ENCODE measurements at places on chromosomes 1 and 21. TPM values are rescaled to one million over a fixed set of nuclear protein-coding genes. Genes with fewer than 3 reads are reported as not detected.

NPHP4 gene
- total RNA-seq: 9.4 TPM

TMPRSS15 gene
- total RNA-seq: not detected

SHE gene
- 2.7 TPM for total RNA-seq

NDUFS2 gene
- total RNA-seq: 204 TPM

ENTREP3 gene
- total RNA-seq: 46.2 TPM

CFAP141 gene
- total RNA-seq: not detected

DNASE2B gene
- total RNA-seq: not detected

LDLRAP1 gene
- 15.8 TPM for total RNA-seq

SERPINC1 gene
- total RNA-seq: 0.36 TPM

LY9 gene
- not detected for total RNA-seq

PPP2R5A gene
- 70.4 TPM for total RNA-seq

ZNF593OS gene
- total RNA-seq: not detected

SUMO3 gene
- 89.8 TPM for total RNA-seq

C1orf198 gene
- 68.8 TPM for total RNA-seq

IFI44L gene
- 0.04 TPM for total RNA-seq

IQCC gene
- total RNA-seq: 2.0 TPM

FAM177B gene
- not detected for total RNA-seq

NUP210L gene
- 0.18 TPM for total RNA-seq

FAM78B gene
- total RNA-seq: 0.32 TPM

PLPPR4 gene
- total RNA-seq: 3.2 TPM

BTG2 gene
- total RNA-seq: 57.9 TPM

CYP4A11 gene
- total RNA-seq: not detected

TLCD4 gene
- 7.6 TPM for total RNA-seq

PAQR6 gene
- total RNA-seq: 35.7 TPM

CGN gene
- total RNA-seq: 4.9 TPM

FCRL5 gene
- not detected for total RNA-seq

TTC22 gene
- total RNA-seq: not detected

XCL2 gene
- not detected for total RNA-seq

SUSD4 gene
- 24.8 TPM for total RNA-seq

BTBD8 gene
- 6.6 TPM for total RNA-seq

ETV3L gene
- total RNA-seq: not detected

OR2W3 gene
- total RNA-seq: 0.70 TPM

CDC42BPA gene
- 12.0 TPM for total RNA-seq

S100A5 gene
- total RNA-seq: not detected

RPS6KC1 gene
- 13.2 TPM for total RNA-seq

EPHA2 gene
- total RNA-seq: 21.6 TPM

DISP3 gene
- total RNA-seq: 0.74 TPM

TMEM82 gene
- 0.51 TPM for total RNA-seq

TGFB2 gene
- total RNA-seq: 107 TPM

MIER1 gene
- 16.9 TPM for total RNA-seq

AMY2B gene
- total RNA-seq: 50.8 TPM

HJV gene
- total RNA-seq: 0.18 TPM

RAB25 gene
- total RNA-seq: 1.6 TPM

IFI44 gene
- total RNA-seq: not detected

LPAR3 gene
- 11.1 TPM for total RNA-seq

TRIM67 gene
- not detected for total RNA-seq

GJA5 gene
- total RNA-seq: 25.8 TPM

CHI3L1 gene
- not detected for total RNA-seq

TNFAIP8L2 gene
- total RNA-seq: 0.45 TPM

DSCAM gene
- total RNA-seq: 0.42 TPM

SPRR3 gene
- total RNA-seq: not detected

TP73 gene
- not detected for total RNA-seq

TNFRSF18 gene
- total RNA-seq: not detected

TARBP1 gene
- total RNA-seq: 34.3 TPM

DNAI4 gene
- 5.1 TPM for total RNA-seq

ADAMTSL4 gene
- 28.8 TPM for total RNA-seq

GPR52 gene
- 1.9 TPM for total RNA-seq

SH2D2A gene
- 3.8 TPM for total RNA-seq

PTAFR gene
- total RNA-seq: 0.07 TPM

Measured in cardiac muscle cell (in vitro differentiated cells and primary cell).